ENCODE measurements at places on chromosomes 13 and 19.

DNA sequence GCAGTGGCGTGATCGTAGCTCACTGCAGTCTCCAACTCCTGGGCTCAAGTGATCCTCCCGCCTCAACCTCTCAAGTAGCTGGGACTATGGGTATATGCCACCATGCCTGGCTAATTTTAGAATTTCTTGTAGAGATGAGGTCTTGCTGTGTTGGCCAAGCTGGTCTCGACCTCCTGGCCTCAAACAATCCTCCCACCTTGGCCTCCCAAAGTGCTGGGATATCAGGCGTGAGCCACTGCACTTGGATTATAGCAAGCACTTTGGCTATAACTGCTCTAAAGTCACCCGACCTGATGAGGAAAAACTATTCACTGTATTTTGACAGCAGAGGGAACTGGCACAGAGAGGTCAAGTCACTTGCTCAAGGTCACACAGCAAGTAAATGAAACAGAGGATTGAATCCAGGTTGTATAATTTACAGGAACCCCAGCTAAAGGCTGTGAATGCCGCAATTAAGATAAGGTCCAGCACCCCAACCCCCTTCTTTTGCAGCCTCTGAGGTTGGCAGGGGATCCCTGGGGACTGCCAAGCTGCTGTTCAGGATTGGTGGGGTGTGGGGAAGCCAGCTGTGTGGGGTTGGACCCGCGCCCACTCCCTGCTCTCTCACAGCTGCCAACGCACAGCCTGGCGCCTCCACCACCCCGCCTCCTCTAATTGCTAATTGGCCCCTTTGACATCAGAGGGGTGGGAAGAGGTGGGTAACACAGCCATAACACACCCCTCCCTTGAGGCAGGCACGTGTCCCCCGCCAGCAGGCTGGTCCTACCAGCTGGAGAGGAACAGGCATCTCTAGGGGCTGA, 6.0 kb downstream of the TMIGD2 start:
- no peak for DNase-seq

GRCh38 chr19:979318-979741, 4.8 kb upstream of the WDR18 start:
- no peak for DNase-seq

DNA sequence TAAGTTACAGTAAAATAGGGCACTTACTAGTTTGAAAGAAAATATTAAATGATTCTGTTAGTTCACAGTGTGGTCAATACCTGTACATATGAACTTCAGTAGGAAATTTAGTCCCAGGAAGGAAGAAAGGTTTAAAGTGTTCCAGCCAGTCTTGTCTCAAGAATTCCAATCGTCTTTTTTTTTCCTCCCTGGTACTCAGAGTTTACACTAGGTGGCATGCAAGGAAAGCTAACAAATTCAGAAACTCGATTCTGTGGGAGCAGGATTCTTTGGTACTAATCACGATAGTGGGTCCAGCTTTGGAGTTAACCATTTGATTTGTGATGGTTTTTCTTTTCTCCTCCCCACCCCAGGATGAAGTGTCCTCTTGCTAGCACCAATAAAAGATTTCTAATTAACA, 43.6 kb downstream of the POLR1D start:
- DNase-seq, result no peak

- DNase-seq, result no peak
Measured at GRCh38 chr13:85080691-85081090, 718.5 kb downstream of the SLITRK6 start.

DNA sequence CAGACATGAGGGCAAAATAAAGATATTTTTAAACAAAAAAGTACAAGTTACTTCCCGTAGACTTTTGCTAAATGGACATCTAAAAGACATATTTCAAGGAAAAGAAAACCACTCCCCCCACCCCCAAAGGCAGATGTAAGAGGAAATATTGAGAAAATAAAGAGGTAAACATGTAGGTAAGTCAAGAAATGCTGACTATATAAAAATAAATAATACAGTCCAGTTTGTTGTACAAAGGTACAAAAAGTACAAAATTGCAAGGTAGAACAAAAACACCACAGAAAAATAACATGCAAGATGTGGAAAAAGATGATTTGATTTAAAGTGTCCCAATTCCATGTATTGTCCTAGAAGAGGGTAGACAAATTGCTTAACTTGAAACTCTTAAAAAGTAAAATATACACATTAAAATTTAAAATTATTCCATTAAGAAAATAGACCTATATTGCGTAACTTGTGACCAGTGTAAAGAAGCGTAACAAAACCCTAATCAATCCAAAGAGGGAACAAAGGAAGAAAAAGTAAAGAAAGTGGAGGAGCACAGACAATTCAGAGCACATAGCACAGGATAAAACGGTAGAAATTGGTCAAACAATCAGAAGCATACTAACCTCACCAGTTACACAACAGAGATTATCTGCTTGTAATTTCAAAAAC, 58.4 kb upstream of the FAM216B start:
- DNase-seq, result no peak
